ENCODE measurements at places on chromosomes 2 and 18. TPM values are rescaled to one million over a fixed set of nuclear protein-coding genes. Genes with fewer than 3 reads are reported as not detected.

DNA sequence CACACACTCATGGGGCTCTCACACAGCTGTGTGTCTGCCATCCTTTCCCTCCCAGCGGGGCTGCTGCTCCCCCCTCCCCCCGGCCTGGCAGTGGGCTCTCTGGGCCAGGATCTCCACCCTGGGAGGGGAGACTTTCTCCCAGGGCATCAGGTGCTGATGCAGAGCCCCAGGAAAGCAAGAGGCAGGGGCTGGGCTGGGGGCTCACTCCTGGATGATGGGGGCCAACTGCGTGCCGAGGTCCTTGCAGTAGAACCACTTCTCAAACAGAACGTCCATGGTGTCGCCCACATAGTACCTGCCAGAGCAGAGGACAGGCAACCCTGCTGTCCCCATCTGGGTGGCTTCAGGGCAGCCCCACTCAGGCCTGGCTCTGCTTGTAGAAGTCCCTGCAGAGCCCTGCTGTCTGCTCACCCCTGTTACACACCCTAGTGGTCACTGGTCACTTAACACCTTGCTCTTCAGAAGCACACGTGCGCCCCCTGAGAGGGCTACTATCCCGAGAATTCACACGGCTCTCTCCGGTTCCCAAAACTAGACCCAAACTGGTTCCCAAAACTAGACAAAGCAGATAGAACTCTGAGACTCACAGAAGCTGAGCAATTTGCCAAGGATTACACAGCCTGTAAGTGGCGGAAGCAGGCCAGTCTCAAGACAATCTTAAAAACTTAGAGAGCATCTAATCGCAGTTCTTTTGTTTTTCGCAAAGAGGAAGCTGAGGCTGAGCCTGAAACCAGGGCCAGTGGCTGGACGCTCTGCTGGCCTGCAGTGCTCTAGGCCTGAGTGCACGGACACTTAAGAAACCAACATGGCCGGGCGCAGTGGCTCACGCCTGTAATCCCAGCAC is 6.6 kb upstream of the OXER1 start:
- no peaks in the 10 kb centered on the region for H3K27me3 ChIP-seq
- no peaks in the 10 kb centered on the region for H3K4me1 ChIP-seq
- no peaks in the 10 kb centered on the region for H3K36me3 ChIP-seq
- H3K4me3 ChIP-seq: no peak overlapping the region
- no peak overlapping the region for H3K27ac ChIP-seq

GRCh38 chr2:28821295-28821958 is 10.8 kb downstream of the SPDYA start:
- H3K27me3 ChIP-seq: no peaks in the 10 kb centered on the region
- H3K27ac ChIP-seq: no peak overlapping the region
- H3K36me3 ChIP-seq: no peaks in the 10 kb centered on the region

- no peaks in the 10 kb centered on the region for H3K27me3 ChIP-seq
- peaks cover 32% of the 10 kb centered on the region for H3K4me1 ChIP-seq
- DNase-seq: peak; percentile 69
- H3K36me3 ChIP-seq: no peaks in the 10 kb centered on the region
Measured at GRCh38 chr2:100200985-100201384, 58.6 kb upstream of the AFF3 start.

Gene C2orf80
- not detected for total RNA-seq

DNA sequence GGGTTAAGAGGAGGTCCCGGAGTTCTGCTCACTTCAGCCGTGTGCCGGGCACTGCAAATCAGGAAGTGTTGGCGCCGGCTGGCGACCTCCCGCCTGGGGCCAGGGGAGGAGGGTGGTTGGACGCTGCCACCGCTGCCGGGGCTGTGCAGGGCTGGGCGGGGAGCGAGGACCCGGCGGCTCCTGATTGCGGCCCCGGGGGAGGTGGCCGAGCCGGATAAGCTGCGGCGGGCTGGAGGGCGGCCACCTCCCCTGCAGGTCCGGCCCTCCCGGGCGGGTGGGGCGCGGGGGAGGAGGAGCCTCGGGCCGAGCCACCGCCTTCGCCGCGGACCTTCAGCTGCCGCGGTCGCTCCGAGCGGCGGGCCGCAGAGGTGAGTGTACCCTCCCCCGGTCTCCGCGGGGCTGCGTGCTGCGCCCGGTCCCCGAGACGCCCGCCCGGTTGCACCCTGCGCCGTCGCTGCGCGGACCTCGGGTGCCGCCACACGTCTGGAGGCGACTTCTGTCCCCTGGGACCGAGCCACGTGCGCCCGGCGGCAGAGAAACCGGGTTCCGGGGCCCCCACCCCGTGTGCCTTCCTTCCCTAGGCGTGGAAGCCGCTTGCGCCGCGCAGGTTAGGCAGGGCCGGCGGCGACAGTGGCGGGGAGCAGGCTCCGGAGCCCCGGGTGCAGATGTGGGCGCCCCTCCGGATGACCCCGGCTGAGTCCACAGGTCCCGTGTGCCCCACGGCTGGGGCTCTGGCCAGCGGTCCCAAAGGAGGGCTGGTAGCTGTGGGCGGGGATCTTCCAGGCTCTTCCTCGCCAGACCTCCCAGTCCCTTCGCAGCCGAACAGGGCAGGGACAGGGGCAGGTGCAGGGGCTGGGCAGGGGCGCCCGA is at the start of gene STEAP3:
STEAP3 (plus strand) TSS at position 314 of the 870 bp plus-strand sequence. CDS start 7,179 bp downstream, outside the sequence.
- H3K36me3 ChIP-seq: no peaks in the 10 kb centered on the region
- H3K4me1 ChIP-seq: peaks cover 17% of the 10 kb centered on the region
- DNase-seq: peak; percentile 82
- H3K4me3 ChIP-seq: peak within 1 kb of the TSS; percentile 94
- H3K27ac ChIP-seq: no peak within 1 kb of the TSS

DNA sequence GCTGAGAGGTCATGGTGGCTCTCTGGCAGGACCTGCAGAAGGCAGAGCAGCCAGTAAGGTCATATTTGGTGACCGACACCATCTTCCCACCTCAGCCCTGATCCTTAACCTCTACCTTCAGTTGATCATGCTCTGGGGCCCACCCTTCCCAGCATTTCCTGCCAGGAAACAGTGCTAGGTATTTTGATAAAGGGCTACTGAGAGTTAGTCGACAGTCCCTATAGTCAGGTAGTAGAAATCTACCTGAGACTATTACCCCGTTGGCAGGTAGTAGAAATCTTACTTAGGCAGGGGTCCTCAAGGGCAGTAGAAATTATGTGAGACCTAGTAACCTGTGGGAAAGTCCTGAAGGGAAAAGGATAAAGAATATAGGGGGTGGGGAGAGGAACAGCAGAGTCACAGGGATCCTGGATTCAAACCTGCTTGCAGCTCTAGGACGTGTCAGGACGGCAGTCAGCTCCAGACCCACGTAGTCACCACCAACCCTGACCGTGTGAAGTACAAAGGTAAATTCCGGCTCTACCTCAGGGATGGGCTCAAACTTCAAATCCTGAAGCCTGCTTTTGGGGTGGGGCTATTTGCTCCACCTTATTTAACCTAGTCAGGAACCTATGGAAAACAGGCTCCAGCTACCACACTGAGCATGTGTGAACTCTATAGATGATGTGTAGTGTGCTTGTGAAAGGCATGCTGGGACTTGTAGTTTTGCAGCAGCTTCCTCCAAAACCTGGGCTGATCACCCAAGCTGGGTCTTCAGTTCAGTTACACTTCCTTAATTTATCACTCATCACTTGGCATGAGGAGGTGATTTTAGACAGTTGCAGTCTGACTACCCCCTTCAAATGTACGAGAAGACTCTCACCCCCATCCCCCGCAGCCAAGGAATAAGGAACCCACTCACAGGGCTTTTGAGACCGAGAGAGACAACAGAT is at the start of gene DQX1:
DQX1 (minus strand) TSS at position 515 of the 932 bp plus-strand sequence; CDS start at position 13, 502 bp downstream.
- DNase-seq: peak; percentile 56
- peaks cover 26% of the 10 kb centered on the region for H3K36me3 ChIP-seq
- H3K4me3 ChIP-seq: no peak within 1 kb of the TSS
- H3K27me3 ChIP-seq: no peaks in the 10 kb centered on the region
- H3K27ac ChIP-seq: no peak within 1 kb of the TSS
- peaks cover 14% of the 10 kb centered on the region for H3K4me1 ChIP-seq

DNA sequence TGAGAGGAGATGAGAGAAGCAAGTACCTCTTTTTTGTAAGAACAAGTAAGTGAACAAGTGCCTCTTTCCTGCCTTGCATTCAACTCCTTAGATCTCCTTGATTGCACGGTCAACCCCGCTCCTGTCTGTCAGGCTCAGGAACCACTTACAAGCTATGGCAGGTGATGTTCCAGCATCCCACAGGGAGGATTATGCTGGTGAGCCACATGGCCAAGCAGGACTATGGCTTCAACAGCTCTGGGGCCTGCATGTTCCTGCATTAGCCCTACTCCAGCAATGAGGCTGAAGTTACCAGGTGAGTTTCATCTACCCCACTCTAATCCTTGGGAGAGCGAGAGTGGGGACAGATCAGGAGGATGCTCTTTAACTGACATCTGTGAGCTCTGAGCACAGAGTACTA is 29.5 kb downstream of the TTC32 start:
- no peak overlapping the region for H3K4me3 ChIP-seq
- H3K36me3 ChIP-seq: no peaks in the 10 kb centered on the region
- no peaks in the 10 kb centered on the region for H3K27me3 ChIP-seq
- no peak overlapping the region for H3K27ac ChIP-seq
- no peaks in the 10 kb centered on the region for H3K4me1 ChIP-seq

GRCh38 chr18:41526054-41526453 is 429.0 kb upstream of the PIK3C3 start:
- no peak overlapping the region for H3K4me3 ChIP-seq
- DNase-seq: no peak
- no peaks in the 10 kb centered on the region for H3K4me1 ChIP-seq
- no peaks in the 10 kb centered on the region for H3K27me3 ChIP-seq
- H3K27ac ChIP-seq: no peak overlapping the region
- H3K36me3 ChIP-seq: no peaks in the 10 kb centered on the region

- DNase-seq: no peak
- H3K4me1 ChIP-seq: no peaks in the 10 kb centered on the region
- no peak overlapping the region for H3K27ac ChIP-seq
- no peaks in the 10 kb centered on the region for H3K36me3 ChIP-seq
Measured at GRCh38 chr2:197281421-197281820, 29.2 kb downstream of the ANKRD44 start.

DNA sequence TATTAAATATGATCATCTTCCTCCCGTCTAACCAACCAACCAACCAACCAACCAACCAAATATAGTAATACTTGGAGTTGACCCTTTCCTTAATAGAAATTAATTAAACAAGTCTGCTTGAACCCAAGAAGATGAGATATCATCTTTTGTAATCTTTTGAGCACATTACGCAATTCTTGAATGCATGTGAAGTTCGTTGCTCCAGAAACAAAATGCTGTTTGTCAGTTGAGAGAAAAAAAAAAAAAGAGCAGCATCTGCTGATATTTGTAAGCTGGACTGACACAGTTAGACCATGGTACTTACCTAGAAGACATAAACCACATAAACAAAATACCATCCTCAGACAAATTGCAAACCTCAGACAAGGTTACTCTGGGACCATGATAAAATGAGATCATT is 9.2 kb upstream of the SERPINB2 start:
- H3K27ac ChIP-seq: no peak overlapping the region
- no peak overlapping the region for H3K4me3 ChIP-seq
- H3K4me1 ChIP-seq: peaks cover 20% of the 10 kb centered on the region
- DNase-seq: no peak
- no peaks in the 10 kb centered on the region for H3K36me3 ChIP-seq
- no peaks in the 10 kb centered on the region for H3K27me3 ChIP-seq

Gene SERPINB13
- not detected for total RNA-seq

- DNase-seq: no peak
- no peaks in the 10 kb centered on the region for H3K36me3 ChIP-seq
- H3K4me1 ChIP-seq: peaks cover 7% of the 10 kb centered on the region
- H3K27ac ChIP-seq: no peak overlapping the region
Measured at GRCh38 chr2:172073518-172073917, 11.8 kb upstream of the DLX1 start.

Gene CLEC4F
- not detected for total RNA-seq

DNA sequence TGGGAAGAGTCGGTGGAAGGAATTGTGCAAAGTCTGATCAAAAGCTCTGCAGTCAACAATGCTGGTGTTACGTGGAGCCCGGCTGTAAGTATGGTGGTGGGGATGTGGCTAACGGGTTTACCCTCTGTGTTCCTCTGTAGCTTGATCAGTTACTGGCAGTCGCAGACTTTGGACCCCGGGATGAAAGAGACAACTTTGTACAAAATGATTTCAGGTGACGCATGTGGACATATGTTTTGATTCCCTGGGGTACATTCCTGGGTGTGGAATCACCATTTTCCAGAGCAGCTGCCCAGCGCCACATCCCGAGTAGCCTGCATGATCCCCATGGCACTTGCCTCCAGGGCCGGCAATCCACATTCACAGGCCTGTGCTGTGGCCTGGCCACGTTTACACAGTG is 9.8 kb downstream of the RBFA start:
- H3K4me3 ChIP-seq: no peak overlapping the region
- H3K27me3 ChIP-seq: no peaks in the 10 kb centered on the region
- DNase-seq: no peak
- peaks cover 22% of the 10 kb centered on the region for H3K36me3 ChIP-seq

Gene GALNT5
- not detected for total RNA-seq

GRCh38 chr18:9786631-9787030 is 78.5 kb downstream of the RAB31 start:
- no peak overlapping the region for H3K4me3 ChIP-seq
- H3K36me3 ChIP-seq: no peaks in the 10 kb centered on the region
- H3K27me3 ChIP-seq: no peaks in the 10 kb centered on the region
- 0 out of 2 replicates have a peak, but pooled peaks cover 5% of the 10 kb centered on the region for H3K4me1 ChIP-seq
- H3K27ac ChIP-seq: no peak overlapping the region

DNA sequence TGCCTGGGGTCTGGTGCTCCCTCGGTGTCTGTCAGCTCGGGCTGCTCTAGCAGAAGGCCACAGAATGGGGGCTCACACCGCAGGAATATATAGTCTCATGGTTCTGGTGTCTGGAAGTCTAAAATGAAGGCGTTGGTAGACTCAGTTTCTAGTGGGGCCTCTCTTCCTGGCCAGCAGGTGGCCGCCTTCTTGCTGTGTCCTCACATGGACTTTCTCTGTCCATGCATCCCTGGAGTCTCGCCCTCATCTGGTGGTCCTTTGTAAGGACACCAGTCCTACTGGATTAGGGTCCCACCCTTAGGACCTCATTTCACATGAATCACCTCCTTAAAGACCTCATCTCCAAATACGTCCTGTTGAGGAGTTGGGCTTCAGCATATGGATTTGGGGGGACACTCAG is 65.7 kb downstream of the RRM2 start:
- H3K27me3 ChIP-seq: no peaks in the 10 kb centered on the region

GRCh38 chr2:73982140-73982617 is 2.5 kb upstream of the TET3 start:
- H3K4me3 ChIP-seq: peak overlapping the region; percentile 81
- peak; percentile 80 for DNase-seq
- H3K36me3 ChIP-seq: no peaks in the 10 kb centered on the region
- peaks cover 64% of the 10 kb centered on the region for H3K4me1 ChIP-seq

Gene PLA2R1
- 3.4 TPM for total RNA-seq

DNA sequence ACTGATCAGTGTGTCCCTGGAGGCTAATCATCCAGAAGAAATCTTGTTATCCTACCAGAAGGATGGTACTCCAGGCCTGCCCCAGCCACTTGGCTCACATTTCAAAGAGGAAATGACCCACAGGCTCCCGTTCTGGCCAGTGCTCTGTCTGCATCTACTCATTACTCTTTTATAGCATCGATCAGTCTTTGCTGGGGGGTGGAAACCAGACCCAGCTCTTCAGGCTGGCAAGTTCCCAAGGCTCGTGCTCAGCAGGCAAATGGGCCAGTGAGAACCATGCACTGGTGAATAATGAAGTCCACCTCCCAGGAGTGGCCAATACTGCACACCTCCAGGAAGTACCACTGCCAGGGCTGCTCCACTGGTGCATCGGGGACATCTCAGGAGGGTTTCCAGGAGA is 38.8 kb downstream of the DNER start:
- no peak overlapping the region for H3K4me3 ChIP-seq
- no peaks in the 10 kb centered on the region for H3K27me3 ChIP-seq
- no peak overlapping the region for H3K27ac ChIP-seq
- peak; percentile 61 for DNase-seq
- H3K4me1 ChIP-seq: peaks cover 35% of the 10 kb centered on the region
- H3K36me3 ChIP-seq: no peaks in the 10 kb centered on the region

Gene RNF125
- total RNA-seq: 1.1 TPM

All from PC-3 (cell line).